Right lobe of liver (tissue), 6 donors: ENCODE measurements at places on chromosomes 2 and 18. TPM values are rescaled to one million over a fixed set of nuclear protein-coding genes. Genes with fewer than 3 reads are reported as not detected.
A peak's percentile ranks its signal among the peaks of the same experiment; 100 is the strongest.

- no peak overlapping the region for H3K4me3 ChIP-seq
- peak overlapping the region; percentile 54 for H3K27ac ChIP-seq
- no peaks in the 10 kb centered on the region for H3K27me3 ChIP-seq
- peak; percentile 33 for DNase-seq
- peaks cover 25% of the 10 kb centered on the region for H3K4me1 ChIP-seq
Measured at GRCh38 chr18:63237881-63238692, 81.5 kb downstream of the BCL2 start.

- DNase-seq = no peak
- H3K4me1 ChIP-seq = peaks cover 11% of the 10 kb centered on the region
- no peaks in the 10 kb centered on the region for H3K27me3 ChIP-seq
- H3K36me3 ChIP-seq = no peaks in the 10 kb centered on the region
Measured at GRCh38 chr2:73930386-73930785, 3.7 kb downstream of the DGUOK start.

- no peaks in the 10 kb centered on the region for H3K4me1 ChIP-seq
- H3K27me3 ChIP-seq = no peaks in the 10 kb centered on the region
- DNase-seq = no peak
- H3K4me3 ChIP-seq = no peak overlapping the region
Measured at GRCh38 chr2:38619458-38620164, 16.9 kb upstream of the HNRNPLL start.

Gene SLC25A52
- total RNA-seq = not detected

Gene MCM6
- total RNA-seq = 3.0 TPM

Gene FTCDNL1
- 8.1 TPM for total RNA-seq
